ENCODE measurements at places on chromosomes 5 and 9.

- DNase-seq, result peak; percentile 32
Observed at GRCh38 chr5:71697967-71698366, 21.1 kb upstream of the CARTPT start.

DNA sequence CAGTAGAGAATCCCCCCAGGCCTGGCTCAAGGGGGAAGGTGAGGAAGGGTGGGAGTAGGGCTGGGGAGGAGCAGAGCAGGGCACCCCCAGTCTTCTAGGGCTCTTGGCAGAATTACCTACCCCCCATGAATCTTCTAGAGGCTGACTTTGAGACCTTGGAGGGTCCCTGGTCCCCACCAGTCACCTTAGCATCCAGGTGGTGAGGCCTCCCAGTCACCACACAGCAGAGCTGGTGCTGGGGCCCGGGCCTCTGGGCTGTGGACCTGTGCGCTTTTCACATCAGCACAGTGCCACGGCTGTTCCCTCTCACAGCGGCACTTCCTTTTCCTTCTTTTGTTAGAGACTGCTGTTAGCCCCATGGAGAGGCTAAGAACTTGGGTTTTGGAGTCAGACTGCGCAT is 148.6 kb upstream of the PITX1 start:
- DNase-seq, result no peak

GRCh38 chr5:152259702-152260101 is 145.4 kb downstream of the NMUR2 start:
- DNase-seq, result peak; percentile 2

DNA sequence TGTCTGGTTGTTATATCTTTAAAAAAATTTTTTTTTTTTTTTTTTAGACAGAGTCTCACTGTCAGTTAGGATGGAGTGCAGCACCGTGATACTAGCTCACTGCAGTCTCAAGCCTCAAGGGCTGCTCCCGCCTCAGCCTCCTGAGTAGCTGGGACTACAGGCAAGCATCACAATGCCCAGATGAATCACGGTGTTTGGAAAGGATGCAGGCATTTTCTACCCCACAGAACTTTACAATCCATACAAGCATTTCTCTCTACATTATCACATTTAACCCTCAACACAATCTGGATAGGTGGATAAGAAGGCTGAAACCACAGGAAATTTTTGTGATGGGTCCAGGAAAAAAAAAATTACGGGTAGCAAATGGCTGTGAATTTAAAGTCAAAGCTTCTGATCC is 5.8 kb upstream of the PCA3 start:
- no peak for DNase-seq

- no peak for DNase-seq
Observed at GRCh38 chr9:102113191-102113590, 374.7 kb upstream of the GRIN3A start.

DNA sequence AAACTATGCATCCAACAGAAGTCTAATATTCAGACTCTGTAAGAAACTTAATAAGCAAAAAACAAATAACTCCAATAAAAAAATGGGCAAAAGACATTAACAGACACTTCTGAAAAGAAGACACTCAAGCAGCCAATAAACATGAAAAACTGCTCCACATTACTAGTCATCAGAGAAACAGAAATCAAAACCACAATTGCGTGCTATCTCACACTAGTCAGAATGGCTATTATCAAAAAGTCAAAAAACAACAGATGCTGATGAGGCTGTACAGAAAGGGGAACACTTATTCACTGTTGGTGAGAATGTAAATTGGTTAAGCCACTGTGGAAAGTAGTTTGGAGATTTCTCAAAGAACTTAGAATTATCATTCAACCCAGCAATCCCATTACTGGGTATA is 101.2 kb upstream of the TRIM32 start:
- no peak for DNase-seq

GRCh38 chr5:91245074-91245452 is 138.1 kb downstream of the ARRDC3 start:
- no peak for DNase-seq

DNA sequence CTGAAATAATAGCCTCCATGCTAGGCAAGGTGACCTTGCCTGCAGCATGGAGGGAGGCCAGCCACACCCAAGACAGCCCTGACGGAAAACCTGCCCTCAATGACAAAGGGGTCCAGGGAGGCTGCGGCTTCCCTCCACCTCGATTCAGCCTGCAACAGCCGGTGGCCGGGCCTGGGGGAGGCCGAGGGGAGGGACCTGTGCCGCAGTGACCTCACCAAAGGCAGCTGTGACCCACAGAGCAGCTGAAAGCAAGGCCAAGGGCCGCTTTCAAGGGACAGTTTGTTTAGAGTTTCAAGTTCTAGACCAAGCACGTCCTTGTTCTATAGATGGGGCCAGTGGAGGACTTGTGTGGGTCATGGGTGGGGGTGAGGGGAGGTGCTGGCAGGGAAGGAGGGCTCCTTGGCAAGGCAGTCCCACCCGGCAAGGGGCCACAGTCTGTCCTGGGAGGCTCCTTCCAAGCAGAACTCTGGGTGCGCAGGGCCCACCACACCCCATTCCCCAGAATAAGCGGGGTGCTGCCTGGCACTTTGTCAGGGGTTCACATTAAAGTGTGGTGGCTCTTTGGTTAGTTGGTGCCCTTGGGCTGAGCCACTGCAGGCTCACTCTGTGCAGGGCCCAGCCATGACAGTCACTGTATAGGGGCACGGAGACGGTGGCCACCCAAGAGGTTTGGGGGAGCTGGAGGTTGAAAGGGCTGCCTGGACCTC is 226.5 kb downstream of the FANCC start:
- DNase-seq, result no peak

Data from erythroblast (primary cell).